Stimulated activated CD8-positive, alpha-beta memory T cell treated with anti-CD3 and anti-CD28 coated beads, Interleukin-7, amount 100 ng/mL, for 1 hour (primary cell): ENCODE measurements at places on chromosomes 4 and X.

DNA sequence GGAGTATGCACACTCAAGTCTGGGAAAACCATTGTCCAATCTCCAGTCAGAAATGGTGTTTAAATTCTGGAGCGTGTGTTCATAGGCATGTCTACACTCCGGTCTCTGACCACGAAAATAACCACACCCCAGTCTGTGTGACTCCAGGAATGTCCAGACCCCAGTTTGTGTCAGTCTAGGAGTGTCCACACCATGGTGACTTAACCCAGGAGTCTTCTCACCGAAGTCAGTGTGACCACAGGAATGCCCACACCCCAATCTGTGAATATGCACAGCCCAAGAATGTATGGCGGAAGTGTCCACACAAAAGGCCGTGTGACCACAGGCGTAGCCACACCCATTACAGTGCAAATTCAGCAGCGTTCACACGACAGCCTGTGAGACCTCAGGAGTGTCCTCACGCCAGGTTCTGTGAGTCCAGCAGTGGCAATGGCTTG, 11.4 kb downstream of the FTSJ1 start:
- no peak for DNase-seq

GRCh38 chr4:15913631-15913970, 24.9 kb downstream of the FGFBP1 start:
- DNase-seq: no peak

DNA sequence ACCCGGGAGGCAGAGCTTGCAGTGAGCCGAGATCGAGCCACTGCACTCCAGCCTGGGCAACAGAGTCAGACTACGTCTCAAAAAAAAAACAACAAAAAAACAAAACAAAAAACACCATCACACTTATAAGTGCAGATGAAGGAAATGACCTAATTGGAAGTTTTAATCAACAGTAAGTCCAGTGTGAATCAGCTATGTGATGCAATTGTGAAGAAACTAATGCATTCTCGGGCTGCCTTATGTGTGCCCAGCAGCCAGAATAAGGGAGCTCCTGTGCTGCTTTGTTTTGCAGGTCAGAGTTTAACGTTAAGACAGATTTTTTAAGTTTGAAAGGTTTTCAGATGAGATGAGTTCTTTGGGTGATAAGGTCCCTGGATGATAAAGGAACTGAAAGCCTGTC, 10.8 kb downstream of the DAPP1 start:
- no peak for DNase-seq

DNA sequence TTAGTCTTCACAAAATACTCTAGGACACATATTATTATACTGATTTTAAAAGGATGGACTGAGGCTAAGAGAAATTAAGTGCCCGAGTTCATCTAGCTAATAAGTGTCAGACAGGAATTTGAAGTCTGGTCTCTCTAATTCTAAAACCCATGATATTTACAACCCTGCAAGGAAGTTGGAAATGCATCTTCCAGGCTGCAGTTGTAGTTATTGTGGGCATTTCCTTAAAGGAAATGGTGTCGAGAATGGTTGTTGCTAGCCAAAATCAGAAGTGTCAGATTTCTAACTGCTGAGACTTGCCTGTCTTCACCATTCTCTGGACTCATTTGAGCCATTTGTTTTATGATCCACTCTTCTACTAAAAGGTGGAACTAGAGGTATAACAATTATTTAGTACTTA, 82.5 kb downstream of the FAT4 start:
- no peak for DNase-seq

DNA sequence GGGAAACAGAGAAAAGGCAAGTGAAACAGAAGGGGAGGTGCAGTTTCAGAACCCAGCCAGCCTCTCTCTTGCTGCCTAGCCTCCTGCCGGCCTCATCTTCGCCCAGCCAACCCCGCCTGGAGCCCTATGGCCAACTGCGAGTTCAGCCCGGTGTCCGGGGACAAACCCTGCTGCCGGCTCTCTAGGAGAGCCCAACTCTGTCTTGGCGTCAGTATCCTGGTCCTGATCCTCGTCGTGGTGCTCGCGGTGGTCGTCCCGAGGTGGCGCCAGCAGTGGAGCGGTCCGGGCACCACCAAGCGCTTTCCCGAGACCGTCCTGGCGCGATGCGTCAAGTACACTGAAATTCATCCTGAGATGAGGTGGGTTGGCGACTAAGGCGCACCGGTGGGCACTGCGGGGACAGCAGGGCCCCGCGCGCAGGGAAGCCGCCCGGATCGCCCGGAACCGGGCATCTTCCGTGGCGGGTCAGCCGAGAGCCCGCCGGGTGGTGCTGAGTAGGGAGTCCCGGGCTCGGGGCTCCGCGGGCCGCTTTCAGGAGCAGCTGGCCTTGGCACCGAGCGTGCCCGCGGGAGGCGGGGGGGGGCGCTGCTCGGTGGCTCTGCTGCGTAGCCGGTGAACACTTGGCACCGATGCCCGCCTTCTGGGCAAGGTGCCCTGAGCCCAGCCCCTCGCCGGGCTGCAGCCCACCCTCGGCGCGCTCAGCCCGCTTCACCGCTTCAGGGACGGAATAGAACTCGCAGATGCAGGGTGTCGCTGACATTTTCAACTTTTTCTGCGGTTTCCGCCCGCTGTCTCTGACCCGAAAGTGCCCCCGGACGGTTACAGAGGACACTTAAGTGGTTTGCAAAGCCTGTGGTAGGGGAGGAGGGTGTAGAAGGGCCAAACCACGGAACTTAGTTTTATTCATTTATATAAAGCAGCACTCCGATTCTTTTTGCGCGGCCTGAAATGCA, at the start of gene CD38:
Gene CD38 (plus strand): TSS at position 40 of the 953 bp plus-strand sequence. CDS start 87 bp downstream, at position 127.
- DNase-seq: no peak

- no peak for DNase-seq
Measured at GRCh38 chr4:171538601-171539100, 274.6 kb upstream of the GALNTL6 start.

GRCh38 chrX:75038925-75039324, 113.7 kb upstream of the NEXMIF start:
- DNase-seq: no peak

DNA sequence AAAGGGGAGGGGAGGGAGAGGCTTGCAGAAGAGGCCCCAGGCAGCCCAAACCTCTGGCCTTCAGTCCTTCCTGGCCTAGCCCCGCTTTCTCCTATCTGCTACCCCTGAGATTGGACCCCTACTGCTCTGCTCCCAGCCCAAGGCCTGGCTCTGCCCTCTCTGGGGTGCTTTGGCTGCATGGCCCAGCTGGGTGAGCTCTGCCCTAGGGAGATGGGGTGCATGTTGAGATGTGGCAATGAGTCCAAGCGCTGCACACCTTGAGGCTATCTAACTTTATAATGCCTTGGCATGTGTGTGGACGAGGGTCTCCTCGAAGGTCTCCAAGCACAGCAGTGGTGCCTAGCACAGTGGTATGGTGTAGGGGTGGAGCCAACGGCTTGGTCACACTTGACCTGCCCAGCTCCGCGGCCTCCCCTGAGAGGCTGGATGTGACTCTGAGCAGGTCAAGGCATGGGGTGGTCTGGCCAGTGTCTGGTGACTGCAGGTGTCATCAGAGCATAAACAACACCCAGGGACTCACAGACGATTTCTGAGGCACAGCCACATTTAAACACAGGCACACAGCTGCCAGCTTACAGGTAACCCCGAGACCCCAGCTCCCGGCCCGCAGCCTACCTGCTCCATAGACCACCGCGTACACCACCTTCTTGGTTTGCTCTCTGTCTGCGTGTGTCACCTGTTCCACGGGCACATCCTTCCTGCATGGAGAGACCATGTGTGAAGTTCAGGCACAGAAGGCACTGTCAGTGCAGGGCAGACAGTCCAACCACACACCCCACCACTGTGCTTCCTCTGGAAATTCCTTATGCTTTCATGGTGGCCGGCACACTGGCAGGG, 36.3 kb downstream of the NAT8L start:
- DNase-seq: no peak

DNA sequence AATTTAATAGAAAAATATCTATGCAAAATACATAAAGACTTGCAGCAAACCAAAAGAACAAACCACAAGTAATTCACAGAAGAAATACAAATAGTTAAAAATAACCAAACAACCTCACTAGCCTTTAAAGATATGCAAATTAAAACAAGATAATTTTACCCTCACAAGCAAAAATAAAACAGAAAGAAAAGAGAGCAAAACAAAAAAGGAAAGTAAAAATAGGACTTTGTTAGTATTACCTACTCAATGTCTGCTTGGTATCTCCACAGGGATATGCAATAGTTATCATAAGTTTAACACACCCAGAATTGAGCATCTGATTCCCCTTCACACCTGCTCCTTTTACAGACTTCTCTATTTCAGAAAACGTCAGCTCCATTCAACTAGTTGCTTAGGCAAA, 737.5 kb upstream of the MAGEB2 start:
- no peak for DNase-seq

- no peak for DNase-seq
Measured at GRCh38 chr4:23290656-23291055, 597.9 kb downstream of the GBA3 start.

DNA sequence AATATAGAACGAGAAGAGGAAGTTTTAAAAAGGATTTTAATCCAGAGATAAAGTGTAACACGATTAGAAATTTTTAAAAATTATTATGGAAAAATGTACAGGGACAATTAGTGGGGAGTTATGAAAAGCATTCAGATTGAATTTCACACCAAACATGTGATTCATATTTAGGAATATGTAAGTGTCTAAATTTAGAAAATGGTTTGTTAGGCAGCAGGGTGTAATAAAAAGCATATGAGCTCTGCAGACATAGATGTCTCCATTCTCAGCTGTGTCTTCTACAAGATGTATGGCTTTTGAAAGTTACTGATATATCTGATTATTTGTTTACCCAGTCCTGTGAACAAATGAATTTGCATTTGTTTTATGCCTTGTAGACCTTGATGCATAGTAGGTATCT, 638.9 kb upstream of the AGA start:
- DNase-seq: no peak

GRCh38 chr4:107866726-107867125, 42.0 kb downstream of the SGMS2 start:
- no peak for DNase-seq

- no peak for DNase-seq
Measured at GRCh38 chr4:139645458-139645857, 20.2 kb upstream of the MGST2 start.

DNA sequence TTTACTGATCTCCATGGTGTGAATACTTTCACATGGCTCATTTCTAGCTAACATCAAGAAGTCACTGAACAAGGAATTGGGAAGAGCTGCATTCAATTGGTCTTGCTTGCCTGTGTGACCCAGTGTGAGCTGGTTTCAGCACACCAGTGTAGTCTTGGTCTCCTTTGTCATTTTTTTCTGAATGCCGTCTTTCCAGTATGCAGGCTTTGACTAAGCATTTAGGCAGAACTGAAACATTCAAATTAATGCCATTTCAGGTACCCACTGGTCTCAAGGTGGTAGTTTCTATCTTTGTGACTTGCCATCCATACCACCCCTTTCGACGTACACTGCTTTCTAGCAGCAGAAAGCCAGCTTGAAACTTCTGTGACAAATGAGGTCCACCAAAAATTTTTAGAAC, 550.5 kb upstream of the BOD1L1 start:
- no peak for DNase-seq

DNA sequence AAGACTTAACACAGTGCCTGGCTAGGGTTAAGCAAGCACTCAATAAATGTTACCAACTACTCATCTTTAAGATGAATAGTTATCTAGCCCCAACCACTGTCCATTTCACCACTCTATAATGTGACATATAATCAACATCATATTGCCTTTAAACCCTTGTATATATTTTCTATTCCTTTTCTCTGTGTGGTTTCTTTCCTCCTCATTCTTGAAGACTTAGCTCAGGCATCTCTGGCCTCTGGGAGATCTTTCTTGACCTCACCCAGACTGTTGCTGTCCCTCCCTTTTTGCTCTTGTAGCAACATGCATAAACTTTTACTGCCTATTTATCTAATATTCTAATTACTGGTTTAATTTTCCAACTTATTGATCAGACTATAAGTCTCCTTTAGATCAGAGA, 249.9 kb upstream of the MAB21L2 start:
- no peak for DNase-seq

GRCh38 chr4:30924495-30924894, 204.3 kb downstream of the PCDH7 start:
- DNase-seq: no peak

DNA sequence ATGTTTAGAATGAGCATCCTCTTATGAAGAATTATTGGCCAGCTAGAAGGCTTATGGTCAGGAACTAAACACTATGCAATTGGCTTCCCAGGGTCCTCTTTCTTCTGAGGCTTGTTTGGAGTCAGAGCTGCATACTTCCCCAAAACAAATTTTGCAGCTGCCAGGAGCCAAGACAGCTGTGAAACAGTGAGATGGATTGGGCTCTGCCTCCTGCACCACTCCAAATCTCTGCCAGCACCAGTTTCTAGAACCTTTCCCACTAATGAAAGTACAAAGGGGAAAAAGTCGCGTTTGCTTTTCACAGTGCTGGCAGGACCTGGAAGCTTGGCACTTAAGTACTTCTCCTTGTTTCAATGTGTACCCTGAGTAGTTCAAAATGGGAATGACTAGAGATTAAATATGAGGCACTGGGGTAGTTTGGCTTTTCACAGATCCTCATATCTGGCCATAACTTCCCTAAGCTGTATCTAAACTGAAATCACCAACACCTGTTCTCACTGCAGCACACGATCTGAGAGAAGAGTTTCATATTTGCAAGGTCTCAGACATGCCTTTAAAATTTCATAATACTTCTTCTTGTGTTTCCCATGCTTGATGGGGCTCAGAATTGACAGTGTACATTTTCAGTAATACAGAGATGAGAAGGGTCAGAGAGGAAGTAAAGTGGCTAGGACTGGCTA, 20.7 kb upstream of the AR start:
- DNase-seq: no peak

GRCh38 chr4:120447774-120448173, 381.1 kb upstream of the MAD2L1 start:
- no peak for DNase-seq
